ENCODE measurements at places on chromosomes 2 and 18. TPM values are rescaled to one million over a fixed set of nuclear protein-coding genes. Genes with fewer than 3 reads are reported as not detected.

The MCFD2 gene
- 118 TPM for total RNA-seq

The SKOR2 gene
- total RNA-seq, result not detected

The LYG2 gene
- total RNA-seq, result not detected

The RRM2 gene
- total RNA-seq, result 239 TPM

The TRAPPC8 gene
- total RNA-seq, result 13.6 TPM

The ZDBF2 gene
- total RNA-seq, result 1.3 TPM

The PRKCE gene
- total RNA-seq, result 9.9 TPM

The ANKRD30B gene
- not detected for total RNA-seq

The OR6B2 gene
- total RNA-seq, result not detected

The IL1A gene
- 0.18 TPM for total RNA-seq

The PAX8 gene
- total RNA-seq, result 0.98 TPM

The SLC16A14 gene
- total RNA-seq, result 0.87 TPM

The TMEM169 gene
- total RNA-seq, result 0.37 TPM

The GALNT5 gene
- total RNA-seq, result 1.8 TPM

The KYNU gene
- 216 TPM for total RNA-seq

The KANSL1L gene
- total RNA-seq, result 0.66 TPM

All from A549 treated with AZD2906 at 1 μM for 4 hours (cell line).